ENCODE measurements at places on chromosomes 13 and 19. TPM values are rescaled to one million over a fixed set of nuclear protein-coding genes. Genes with fewer than 3 reads are reported as not detected.

ZNF260 gene
- 6.2 TPM for total RNA-seq

GRCh38 chr19:44305457-44305856, 632 bp upstream of the ZNF235 start:
- H3K36me3 ChIP-seq, result no peaks in the 10 kb centered on the region
- no peak overlapping the region for H3K4me3 ChIP-seq
- no peak for DNase-seq
- no peaks in the 10 kb centered on the region for H3K4me1 ChIP-seq
- H3K27ac ChIP-seq, result no peak overlapping the region

DNA sequence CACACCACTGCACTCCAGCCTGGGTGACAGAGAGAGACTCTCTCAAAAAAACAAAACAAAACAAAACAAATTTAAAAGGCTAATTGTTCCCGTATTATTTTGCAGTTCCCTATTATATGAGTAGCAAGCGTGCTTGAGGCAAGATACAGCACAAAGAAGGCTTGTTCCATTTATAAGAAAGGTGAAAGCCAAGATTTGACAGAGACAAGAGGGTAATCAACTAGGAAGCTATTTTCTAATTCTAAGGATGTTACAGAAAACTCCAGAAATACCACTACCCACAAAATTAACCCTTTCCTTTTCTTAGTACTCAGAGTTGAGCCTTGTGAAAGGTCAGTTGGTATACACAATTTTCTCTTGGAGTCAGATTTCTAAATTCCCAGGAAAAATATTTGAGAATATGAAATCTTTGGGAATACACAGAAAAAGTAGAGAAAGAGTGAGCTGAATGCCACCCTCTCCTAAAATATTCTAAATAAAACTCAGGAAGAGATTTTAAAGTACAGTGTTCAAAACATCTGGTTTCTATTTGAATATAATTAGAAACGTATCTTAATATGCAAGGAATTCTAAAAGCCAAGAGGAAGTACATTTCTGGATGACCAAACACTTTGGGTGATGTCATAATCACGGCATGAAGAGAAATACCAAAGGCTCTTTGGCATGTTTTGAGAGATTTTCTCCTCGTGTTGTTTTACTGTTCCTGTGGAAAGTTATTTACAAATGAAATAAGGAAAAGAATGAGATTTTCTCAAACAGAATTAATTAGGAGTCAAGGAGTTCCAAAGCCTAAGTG, 63.0 kb upstream of the FLT1 start:
- no peaks in the 10 kb centered on the region for H3K27me3 ChIP-seq
- H3K4me1 ChIP-seq, result no peaks in the 10 kb centered on the region
- H3K27ac ChIP-seq, result no peak overlapping the region
- DNase-seq, result no peak
- no peaks in the 10 kb centered on the region for H3K36me3 ChIP-seq

- H3K4me1 ChIP-seq, result no peaks in the 10 kb centered on the region
- H3K27ac ChIP-seq, result no peak overlapping the region
- H3K36me3 ChIP-seq, result peaks cover 4% of the 10 kb centered on the region
- no peak overlapping the region for H3K4me3 ChIP-seq
These were observed 38.2 kb downstream of the PDCD5 start for GRCh38 chr19:32619051-32619685.

DNA sequence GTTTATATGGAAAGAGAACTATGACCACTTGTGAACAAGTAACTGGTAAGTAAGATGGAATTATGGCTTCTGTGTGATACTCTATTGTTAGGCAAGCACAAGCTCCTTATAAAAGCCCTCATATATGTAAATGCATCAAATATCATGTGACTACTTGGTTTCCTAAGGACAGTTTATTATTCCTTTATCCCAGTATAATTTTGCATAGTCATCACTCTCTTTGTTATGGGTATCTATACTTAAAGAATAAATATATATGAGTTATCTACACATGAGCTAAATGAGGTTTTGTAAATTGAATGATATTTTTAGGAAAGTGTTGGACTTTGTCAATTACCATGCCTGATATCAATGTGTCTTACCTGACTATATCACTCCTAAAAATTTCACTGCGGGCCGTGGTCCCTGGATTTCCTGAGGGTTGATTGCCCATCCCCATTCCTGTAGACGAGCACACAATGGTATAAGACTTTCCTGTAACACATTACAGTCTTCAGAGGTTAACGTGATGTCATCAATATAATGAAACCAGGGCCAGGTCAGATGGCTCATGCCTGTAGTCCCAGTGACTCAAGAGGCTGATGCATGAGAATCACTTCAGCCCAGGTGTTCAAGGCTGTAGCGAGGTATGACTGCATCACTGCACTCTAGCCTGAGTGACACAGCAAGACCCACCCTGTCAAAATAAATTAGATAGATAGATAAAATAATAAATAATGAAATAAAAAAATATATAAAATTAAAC, 20.7 kb downstream of the ZNF844 start:
- no peak overlapping the region for H3K4me3 ChIP-seq
- no peaks in the 10 kb centered on the region for H3K36me3 ChIP-seq
- no peaks in the 10 kb centered on the region for H3K27me3 ChIP-seq

- H3K4me3 ChIP-seq, result no peak overlapping the region
- no peaks in the 10 kb centered on the region for H3K4me1 ChIP-seq
- H3K27ac ChIP-seq, result no peak overlapping the region
- H3K36me3 ChIP-seq, result no peaks in the 10 kb centered on the region
- DNase-seq, result no peak
These were observed 387.4 kb downstream of the DLEU7 start for GRCh38 chr13:50456111-50456510.

DNA sequence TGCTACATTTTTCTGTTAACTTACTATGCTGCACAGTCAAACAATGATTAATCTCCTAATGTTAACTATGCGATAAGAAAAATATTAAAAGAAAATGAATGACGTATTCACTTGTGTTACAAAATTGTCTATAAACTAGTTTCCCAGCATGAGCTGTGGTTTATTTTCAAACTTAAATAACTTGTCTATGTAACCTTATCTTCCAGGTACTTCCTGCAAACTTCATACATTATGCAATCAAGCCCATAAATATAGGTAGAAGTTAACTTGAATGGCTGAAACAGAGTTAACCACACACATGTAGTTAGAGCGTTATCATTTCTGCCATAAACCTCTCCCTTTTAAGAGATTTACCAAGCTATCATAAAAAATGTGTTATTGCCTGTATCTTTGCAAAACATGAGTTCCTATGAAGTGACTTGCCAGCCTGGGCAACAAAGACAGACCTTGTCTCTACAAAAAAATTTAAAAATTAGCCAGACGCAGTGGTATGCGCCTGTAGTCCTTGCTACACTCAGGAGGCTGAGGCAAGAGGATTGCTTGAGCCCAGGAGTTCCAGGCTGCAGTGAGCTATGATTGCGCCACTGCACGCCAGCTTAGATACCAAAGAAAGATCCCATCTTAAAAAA, 17.7 kb upstream of the KLF5 start:
- H3K27ac ChIP-seq, result no peak overlapping the region
- no peak overlapping the region for H3K4me3 ChIP-seq
- no peaks in the 10 kb centered on the region for H3K36me3 ChIP-seq
- no peaks in the 10 kb centered on the region for H3K4me1 ChIP-seq
- DNase-seq, result no peak

- H3K36me3 ChIP-seq, result no peaks in the 10 kb centered on the region
- DNase-seq, result no peak
- H3K4me1 ChIP-seq, result no peaks in the 10 kb centered on the region
- H3K27ac ChIP-seq, result no peak overlapping the region
These were observed 13.1 kb upstream of the MEDAG start for GRCh38 chr13:30892966-30893365.

HOOK2 gene
- 126 TPM for total RNA-seq

PSG1 gene
- not detected for total RNA-seq

- no peak overlapping the region for H3K4me3 ChIP-seq
- H3K36me3 ChIP-seq, result no peaks in the 10 kb centered on the region
- no peak for DNase-seq
- H3K4me1 ChIP-seq, result no peaks in the 10 kb centered on the region
These were observed 29.0 kb upstream of the C13orf46 start for GRCh38 chr13:114002771-114003321.

FCAR gene
- total RNA-seq, result not detected

DNA sequence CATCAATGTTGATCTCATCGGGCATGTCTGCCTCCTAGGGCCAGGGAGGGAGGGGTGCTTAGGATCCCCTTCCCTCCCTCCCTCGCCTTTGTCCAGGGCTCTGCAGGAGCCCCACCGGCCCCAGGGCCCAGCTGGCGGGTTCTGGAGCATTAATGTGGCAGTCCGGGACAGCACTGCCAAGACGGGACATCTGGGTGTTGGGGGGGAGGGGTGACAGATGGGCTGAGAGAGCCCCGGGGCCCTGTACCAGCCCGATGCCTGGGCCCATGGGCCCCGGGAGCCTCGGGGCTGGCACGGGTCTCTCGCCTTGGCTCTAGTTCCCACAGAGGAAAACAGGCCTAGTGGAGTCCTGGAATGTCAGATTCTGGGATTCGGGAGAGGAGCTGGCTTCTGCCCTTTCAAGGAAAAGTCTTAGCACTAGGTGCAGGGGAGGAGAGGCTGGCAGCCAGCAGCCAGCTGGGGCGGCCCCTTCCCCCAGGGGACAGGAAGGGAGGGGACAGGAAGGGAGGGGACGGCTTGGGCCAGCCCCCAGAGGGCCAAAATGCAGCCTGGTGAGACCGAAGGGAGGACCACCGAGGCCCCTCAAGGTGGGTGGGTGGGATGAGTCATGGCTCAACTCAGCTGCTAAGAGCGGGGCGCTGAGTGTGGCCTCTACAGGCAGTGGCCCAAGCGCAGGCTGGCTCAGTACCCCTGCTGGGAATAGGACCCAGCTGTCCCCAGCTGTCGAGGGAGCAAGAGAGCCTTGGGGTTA, 3.1 kb downstream of the PPP1R14A start:
- DNase-seq, result no peak
- peak overlapping the region; percentile 89 for H3K27ac ChIP-seq
- H3K4me3 ChIP-seq, result peak overlapping the region; percentile 18
- no peaks in the 10 kb centered on the region for H3K36me3 ChIP-seq
- no peaks in the 10 kb centered on the region for H3K27me3 ChIP-seq

Data from prostate gland (tissue), 2 donors.